ENCODE measurements at places on chromosomes 1 and 21.
A peak's percentile ranks its signal among the peaks of the same experiment; 100 is the strongest.

DNA sequence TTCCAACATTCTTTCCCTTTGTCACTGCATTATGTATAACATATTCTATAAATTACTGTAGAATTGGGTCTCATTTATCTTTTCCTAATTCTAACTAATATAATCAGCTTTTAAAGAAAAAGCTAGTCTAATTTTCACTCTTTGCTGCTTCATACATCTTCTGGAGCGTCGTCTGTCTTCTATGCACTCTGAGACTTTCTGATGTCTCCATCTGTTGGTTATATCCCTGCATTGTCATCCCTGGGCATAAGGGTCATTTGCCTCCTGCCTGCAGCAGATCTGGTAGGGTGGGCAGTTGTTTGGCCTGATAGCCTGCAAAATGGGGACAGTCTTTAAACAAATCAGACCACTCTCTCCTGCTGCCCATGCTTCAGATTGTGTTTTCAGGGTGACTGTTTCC is 40.8 kb upstream of the DYNLT5 start:
- no peak for DNase-seq

- no peak for DNase-seq
Observed at GRCh38 chr1:20105856-20106255, 13.5 kb downstream of the PLA2G2D start.

DNA sequence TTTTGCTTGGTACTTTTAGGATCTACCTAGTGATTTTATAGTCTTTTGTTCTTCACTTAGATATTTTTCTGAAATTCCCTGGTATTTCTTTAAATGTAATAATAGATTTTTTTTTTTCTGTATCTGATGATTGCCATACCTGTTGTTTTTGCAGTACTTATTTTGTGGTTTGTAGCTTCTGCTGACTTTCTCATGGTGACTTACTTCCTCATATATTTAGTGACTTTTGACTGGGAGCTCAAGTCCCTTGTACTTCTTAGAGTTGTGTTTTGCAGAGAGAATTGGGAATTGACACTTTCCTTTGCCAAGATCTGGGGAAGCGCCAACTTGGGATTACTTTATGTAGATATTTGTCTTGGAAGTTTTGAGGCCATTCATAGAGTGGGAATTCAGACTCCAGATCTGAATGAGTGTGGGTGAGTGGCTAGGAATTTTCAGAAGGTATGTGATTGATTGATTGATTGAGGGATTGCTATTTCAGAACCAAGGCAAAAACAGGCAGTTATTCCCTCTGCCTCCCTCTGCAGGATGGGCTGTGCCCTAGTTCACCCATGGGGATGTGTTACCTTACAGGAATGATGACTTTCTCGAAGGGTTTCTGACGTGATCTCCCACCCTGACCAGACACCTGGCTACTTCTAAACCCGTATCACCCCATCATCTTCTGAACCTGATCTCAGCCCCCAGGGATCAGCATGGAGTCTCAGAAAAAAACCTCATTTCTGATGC is 219.5 kb downstream of the URB2 start:
- DNase-seq = no peak

- DNase-seq = no peak
Observed at GRCh38 chr1:88777604-88778149, 93.6 kb downstream of the PKN2 start.

GRCh38 chr1:244171241-244171985 is 120.3 kb downstream of the ZBTB18 start:
- peak; percentile 39 for DNase-seq

DNA sequence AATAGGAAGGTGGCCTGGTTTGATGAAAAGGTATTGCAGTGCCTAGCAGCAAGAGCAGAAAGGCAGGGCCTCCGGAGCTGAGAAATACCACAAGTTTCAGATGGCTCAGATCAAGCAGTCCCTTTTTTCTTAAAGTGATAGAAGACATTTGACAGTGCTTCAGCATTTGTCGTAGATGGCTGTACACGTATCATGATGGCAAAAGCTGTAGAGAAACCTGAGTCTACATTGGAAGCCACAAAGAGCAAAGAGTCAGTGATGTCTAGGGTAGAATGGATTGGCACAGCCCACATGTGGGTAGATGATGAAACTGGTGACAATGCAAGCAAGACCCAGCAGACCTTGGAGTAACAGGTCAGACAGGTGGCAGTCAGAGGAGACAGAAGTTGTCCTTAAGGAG is 101.3 kb upstream of the ARTN start:
- no peak for DNase-seq

GRCh38 chr1:93384656-93385055 is 38.9 kb downstream of the DR1 start:
- DNase-seq = no peak

- no peak for DNase-seq
Observed at GRCh38 chr1:221740993-221741702, 741 bp downstream of the DUSP10 start.

- no peak for DNase-seq
Observed at GRCh38 chr1:211783897-211784296, 46.7 kb downstream of the LPGAT1 start.

DNA sequence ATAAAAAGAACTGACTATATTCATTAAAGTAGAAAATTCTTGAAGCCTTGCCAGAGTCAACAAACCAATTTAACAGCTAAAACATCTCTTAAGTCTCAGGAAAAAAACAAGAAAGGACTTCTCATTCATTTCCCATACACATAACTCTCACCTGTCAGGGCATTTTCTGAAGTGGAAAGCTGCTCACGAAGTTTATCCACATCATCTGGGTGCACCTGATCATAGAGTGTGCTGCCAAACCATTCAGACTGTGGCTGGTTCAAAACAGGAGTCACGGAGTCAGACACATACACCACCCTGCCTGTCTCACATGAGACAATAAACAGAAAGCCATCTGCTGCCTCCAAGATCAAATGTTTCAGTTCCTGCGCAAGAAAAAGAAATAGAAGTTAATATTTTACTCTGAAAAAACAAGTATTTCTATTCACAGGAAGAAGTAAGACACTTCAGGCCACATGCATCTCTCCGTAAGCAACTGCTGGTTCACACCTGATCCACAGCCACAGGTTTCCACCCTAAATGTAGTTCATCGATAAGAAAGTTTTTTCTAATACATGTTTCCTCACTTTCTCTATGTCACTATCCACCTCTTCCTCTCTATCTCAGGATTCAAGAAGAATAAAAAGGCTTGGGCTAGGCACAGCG is 28.2 kb upstream of the CTSK start:
- DNase-seq = no peak

- DNase-seq = no peak
Observed at GRCh38 chr1:58890113-58890512, 106.3 kb upstream of the JUN start.

- no peak for DNase-seq
Observed at GRCh38 chr1:206101351-206102045, 15.7 kb downstream of the AVPR1B start.

- DNase-seq = no peak
Observed at GRCh38 chr1:174248041-174248440, 88.7 kb downstream of the RABGAP1L start.

DNA sequence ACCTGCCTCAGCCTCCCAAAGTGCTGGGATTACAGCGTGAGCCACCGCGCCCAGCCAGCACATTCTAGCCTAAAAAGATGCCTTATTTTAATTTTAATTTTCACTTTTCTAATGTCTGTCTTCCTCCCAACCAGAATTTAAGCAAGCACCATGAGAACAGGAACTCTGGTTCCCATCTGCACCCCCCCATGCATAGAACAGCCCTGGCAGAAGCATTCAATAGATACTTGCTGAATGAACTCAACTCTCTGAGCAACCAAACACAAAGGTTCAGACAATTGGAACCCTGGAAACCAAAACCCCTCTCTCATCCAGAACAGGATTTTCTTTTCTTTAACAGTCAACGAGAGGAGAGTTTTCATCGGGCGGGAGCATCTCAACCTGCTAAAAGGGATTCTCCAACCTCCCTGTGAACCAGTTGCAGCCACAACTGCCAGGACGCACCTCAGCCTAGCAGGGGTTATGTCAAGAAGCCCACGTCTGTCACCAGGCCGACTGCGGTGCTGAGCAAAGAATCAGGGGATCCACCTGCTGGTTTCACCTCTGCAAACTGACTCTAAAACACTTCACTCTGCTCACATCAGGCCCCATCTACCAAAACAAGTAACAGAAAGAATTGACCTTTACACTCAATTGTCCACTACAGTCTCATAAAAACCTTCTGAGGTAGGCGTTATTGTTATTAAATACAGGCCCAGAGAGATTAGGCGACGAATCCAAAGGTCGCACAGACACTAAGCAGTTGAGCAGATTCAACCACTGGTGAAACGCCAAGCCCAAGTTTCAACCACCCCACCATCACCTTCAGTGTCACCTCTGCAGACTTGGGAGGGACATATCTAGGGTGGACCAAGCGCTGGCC is 1.7 kb downstream of the KIAA2013 start:
- peak; percentile 17 for DNase-seq
